ENCODE measurements at places on chromosomes 3 and 15.

DNA sequence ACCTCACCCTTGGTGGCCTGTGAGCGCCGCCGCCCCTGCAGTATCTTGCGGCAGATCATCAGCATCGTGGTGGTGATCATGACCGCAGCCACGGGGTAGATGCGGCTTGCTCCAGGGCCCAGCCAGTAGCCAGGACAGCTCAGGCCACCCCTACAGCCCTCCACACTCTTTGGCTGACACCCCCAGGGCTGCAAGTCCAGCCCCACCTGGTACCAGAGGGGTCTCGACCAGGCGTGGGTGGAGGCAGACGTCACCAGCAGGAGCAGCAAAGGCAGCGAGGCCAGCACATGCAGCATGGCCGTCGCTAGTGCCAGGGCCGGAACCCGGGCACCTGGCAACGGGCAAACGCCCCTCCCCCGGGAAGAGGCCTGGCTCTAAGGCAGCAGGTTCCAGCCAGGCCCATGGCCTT is at the start of gene TMEM89:
Gene TMEM89 (minus strand): TSS at position 309 of the 409 bp plus-strand sequence. CDS start 13 bp downstream, at position 296.
- DNase-seq, result no peak

GRCh38 chr15:50210462-50211157 is 28.6 kb downstream of the SLC27A2 start:
- no peak for DNase-seq

DNA sequence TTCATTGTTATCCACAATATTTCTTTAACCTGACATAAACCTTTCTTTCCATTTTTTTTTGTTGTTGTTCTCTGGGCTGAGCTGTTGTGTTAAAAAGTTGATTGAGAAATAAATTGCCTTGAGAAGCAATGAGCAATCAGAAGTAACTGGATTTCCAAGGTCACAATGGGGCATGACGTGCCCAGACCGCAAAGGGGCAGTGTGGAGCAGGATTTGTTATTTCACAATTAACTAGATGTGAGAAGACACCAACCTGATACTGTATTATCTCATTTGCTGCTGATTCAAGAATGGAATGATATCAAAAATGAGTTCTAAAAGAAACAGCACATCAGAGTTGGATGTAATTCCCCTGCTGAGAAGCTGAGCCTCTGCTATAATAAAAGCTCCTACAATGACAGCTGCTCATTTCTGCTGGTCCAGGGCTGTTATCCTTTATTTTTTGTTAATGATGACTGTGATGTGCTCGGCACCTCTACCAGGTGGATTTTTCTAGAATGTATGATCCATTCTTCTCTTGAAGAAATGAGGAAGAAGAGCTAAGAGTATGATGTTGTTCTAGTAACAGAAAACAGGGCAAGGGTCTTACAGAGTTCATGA is 28.1 kb downstream of the CPNE4 start:
- DNase-seq, result no peak

- DNase-seq, result no peak
These were observed 54.5 kb upstream of the APEH start for GRCh38 chr3:49619649-49620048.

- no peak for DNase-seq
These were observed 109.4 kb upstream of the TNIK start for GRCh38 chr3:171569571-171570132.
